H9 (cell line): ENCODE measurements at places on chromosomes 2 and 18. TPM values are rescaled to one million over a fixed set of nuclear protein-coding genes. Genes with fewer than 3 reads are reported as not detected.

ABHD1 gene
- 0.31 and 0.61 TPM in 2 replicates for total RNA-seq

DNA sequence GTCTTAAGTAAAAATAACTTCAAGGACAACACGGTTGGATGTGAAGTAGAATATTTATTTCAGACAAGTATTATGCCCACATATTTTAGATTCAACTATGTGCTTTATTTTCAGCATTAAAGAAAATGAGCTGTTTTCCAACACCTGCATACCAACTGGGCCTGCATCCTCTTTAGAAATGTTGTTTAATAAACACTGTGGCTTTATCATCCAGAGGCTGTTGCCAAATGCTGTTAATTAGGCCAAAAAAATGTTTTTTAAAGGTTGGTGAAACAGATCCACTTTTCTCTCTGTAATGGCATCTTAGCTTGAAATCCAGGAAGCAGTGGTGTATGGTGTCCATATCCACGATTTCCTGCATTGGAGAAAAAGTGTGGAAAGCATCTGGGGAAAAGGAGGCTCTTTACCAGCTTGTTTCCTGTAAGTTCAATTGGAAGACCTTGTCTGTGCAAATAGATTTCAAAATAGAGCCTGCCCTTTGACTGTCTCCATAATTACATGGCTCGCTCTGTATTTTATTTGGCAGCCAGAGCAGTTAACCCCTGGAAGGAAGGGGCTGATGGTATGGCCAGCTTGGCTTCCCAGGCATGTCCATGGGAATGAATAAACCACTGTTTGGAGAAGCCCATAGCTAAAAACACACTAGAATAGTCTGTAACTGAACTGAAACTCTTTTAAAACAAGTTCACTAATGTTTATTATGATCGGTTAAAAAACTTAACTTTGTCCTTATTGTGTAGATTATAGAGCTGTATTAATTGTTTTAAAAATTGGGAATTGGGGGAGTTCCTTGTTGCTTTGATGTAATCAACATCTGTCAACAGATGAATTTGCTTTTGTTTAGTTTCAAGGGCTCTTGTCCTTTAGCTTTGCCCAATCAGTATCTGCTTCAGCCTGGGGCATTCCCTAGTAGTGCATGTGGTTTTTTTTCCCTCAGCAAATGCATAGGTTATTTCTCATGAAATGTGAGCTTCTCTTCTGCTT lies 33.0 kb upstream of the DLX1 start:
- no peak overlapping the region for H3K4me3 ChIP-seq
- no peak for DNase-seq
- H3K36me3 ChIP-seq: no peaks in the 10 kb centered on the region
- H3K4me1 ChIP-seq: no peaks in the 10 kb centered on the region

- H3K27ac ChIP-seq: no peak overlapping the region
- H3K4me1 ChIP-seq: no peaks in the 10 kb centered on the region
- no peak for DNase-seq
- H3K36me3 ChIP-seq: no peaks in the 10 kb centered on the region; the same call in 1 of the 2 replicates
Measured at GRCh38 chr2:38700113-38700785, 34.3 kb downstream of the GALM start.

GRCh38 chr2:100692906-100693305 lies 127.0 kb upstream of the NPAS2 start:
- H3K27me3 ChIP-seq: no peaks in the 10 kb centered on the region
- H3K36me3 ChIP-seq: peaks cover 4% of the 10 kb centered on the region; the same call in 1 of the 2 replicates
- DNase-seq: no peak
- H3K4me1 ChIP-seq: peaks cover 2% of the 10 kb centered on the region; the same call in 1 of the 2 replicates

GRCh38 chr2:226965376-226965775 lies 129.5 kb downstream of the RHBDD1 start:
- no peak overlapping the region for H3K4me3 ChIP-seq
- H3K4me1 ChIP-seq: peaks cover 6% of the 10 kb centered on the region
- no peak for DNase-seq
- H3K36me3 ChIP-seq: no peaks in the 10 kb centered on the region
- H3K27ac ChIP-seq: no peak overlapping the region
